ENCODE measurements at places on chromosomes 12 and 14.

GRCh38 chr14:81303258-81303935 is 82.6 kb upstream of the GTF2A1 start:
- DNase-seq: no peak

GRCh38 chr12:46145881-46146280 is 123.0 kb downstream of the SLC38A1 start:
- DNase-seq: no peak

DNA sequence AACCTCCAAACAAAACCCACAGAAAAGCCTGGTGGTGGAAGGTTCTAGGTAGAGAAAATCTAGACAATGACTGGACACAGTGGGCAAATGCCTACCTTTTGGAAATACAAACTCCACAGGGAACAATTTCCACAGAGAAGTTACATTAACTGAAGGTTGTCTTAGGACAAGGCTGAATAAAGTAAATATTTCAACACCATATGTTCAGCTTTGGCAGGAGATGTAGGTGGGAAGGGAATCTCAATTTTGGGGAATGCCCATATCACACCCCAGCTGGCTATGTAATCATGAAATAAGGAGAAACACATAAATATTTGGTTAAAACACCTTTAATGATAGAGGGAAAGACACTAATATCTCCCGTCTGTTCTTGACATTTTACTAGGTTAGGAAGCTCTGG is 5.4 kb downstream of the SALL2 start:
- DNase-seq: no peak

DNA sequence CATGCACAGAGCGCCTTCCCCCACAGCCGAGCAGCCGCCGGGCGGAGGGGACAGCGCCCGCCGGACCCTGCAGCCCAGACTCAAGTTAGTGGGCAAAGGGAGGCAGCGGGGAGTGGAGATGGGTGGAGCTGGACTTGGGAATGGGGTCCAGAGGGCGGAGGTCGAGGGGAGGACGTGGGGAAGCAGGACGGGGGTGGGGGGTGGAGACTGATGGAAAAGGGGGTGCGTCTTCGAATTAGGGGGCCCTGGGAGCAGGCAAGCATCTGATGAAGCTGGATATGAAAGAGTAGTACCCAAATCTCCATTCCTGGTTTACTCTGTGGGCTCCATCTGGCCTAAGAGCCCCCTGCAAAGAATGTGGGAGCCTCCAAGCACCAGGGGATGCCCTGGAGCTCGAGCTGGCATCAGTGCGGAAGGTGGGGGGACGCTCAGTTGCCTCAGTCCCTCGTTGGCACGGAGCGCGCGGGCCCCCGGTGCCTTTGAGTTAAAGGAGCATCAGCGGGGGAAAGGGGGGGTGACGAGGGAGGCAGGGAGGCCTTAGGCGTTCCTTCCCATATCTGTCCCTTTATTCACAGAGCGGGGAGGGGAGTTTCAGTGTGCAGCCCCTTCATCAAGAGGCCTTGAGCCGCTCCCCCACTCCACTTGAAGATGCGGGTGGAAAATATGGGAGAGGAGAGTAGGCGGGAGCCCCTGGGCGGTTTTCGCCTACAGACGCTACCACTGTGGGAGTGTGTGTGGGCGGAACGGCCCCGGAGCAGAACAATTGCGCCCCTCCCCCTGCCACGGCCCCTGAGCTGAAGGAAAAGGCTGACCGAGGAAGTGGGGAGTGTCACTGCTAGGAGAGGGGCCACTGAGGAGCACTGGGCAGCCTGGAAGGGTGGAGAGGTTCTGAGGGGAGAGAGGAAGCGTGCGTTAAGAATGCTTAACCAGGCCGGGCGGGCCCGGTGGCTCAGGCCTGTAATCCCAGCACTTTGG is 644 bp downstream of the NAB2 start:
- DNase-seq: peak; percentile 60

GRCh38 chr14:20560961-20561360 is at the start of gene RNASE9:
TSS of gene RNASE9 (minus strand) at chr14:20561047.
- no peak for DNase-seq

- no peak for DNase-seq
Measured at GRCh38 chr12:126147321-126147720, 1082.1 kb downstream of the AACS start.

DNA sequence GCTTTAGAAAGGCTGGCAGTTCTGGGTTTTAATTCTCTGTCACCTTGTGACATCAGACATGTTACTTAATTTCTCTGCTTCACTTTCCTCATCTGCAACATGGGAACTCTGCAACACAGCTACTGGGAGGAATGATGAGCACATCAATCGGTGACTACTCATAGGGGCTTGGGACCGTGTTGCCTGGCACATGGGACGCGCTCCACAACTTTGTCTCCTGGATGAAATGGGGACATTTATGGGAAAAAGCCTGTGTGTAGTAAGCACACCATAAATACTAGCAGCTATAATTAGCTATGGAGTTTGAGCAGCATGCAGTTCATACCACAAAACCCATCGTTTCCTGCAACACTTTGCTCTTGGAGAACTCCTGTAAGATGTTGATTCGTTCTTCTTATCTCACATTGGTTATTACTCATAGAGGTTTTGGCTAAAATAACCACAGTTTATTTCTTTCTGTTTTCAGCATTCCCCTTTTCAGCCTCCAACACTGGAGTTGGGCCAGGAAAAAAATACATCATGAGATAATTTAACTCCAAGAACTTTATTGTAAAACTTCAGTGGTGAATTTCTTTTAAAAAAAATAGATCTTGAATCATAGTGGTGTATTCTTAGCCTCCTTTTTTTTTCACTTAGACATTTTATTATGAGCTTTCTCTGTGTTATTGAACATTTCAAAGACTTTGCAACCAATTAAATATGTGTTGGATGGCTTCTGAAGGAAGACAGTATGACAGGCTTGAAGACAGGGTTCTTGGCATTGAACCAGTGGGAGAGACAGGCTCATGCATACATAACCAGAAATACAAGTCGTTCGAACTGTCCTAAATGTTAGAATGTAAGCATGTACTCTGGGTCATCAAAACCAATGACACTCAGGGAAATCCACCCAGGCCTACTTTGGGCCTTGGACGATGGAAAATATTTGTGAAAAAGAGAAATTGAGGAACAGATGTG is 72.7 kb downstream of the RIN3 start:
- no peak for DNase-seq

Data from activated T-cell treated with anti-CD3 and anti-CD28 coated beads, Interleukin-2, amount 50 U/mL, for 4 hours (primary cell).